Stomach (tissue), 19 donors: ENCODE measurements at places on chromosomes 12 and 14.

- no peaks in the 10 kb centered on the region for H3K4me1 ChIP-seq
- DNase-seq: no peak
- H3K27ac ChIP-seq: no peak overlapping the region
- no peak overlapping the region for H3K4me3 ChIP-seq
- H3K27me3 ChIP-seq: no peaks in the 10 kb centered on the region
Measured at GRCh38 chr12:86712425-86712843, 456.2 kb upstream of the MGAT4C start.

GRCh38 chr12:55969356-55969755, 2.7 kb downstream of the CDK2 start:
- no peak overlapping the region for H3K27ac ChIP-seq
- peaks cover 16% of the 10 kb centered on the region for H3K36me3 ChIP-seq
- no peaks in the 10 kb centered on the region for H3K27me3 ChIP-seq
- no peak overlapping the region for H3K4me3 ChIP-seq
- no peak for DNase-seq

GRCh38 chr14:58566979-58567378, 70.8 kb upstream of the DACT1 start:
- H3K4me3 ChIP-seq: no peak overlapping the region
- H3K4me1 ChIP-seq: no peaks in the 10 kb centered on the region
- H3K36me3 ChIP-seq: no peaks in the 10 kb centered on the region
- no peak overlapping the region for H3K27ac ChIP-seq
- H3K27me3 ChIP-seq: no peaks in the 10 kb centered on the region

DNA sequence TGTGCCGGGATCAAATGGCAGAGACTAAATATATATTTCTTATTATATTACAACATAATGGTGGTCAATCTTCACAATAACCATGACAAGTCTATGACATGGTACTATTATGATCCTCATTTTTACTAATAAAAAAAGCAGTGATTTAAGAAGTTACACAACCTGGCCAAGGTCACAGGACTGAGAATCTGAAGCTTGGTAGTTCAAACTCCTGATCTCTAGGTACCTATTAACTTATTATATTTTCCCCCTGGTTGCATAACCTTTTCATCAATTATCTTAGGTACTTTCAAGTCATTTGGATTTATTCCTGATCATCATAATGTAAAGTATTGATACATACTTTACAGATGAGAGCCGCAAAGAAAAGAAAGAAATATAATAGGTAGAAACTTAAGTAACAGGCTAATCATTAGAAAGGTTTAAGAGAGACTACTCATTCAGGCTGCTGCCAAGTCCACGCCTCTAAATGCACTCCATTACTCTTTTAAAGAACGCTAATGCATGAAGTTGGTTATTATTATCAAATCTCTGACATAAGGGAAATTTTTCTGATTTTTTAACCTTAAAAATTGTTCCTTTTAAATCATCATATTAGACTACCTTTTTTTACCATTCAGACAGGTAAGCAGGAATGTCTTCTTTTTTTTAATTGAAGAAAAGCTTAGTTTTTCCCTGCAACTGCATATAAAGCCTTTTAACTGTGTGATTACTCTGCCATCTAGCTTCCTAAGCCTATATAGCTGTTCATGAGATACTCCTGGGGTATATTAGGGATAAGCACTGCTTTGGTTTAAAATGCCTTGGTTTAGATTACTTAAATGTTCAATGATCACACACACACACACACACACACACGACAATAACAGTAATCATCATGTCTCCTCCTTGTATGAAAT, 35.6 kb downstream of the RPS29 start:
- no peak overlapping the region for H3K4me3 ChIP-seq
- no peaks in the 10 kb centered on the region for H3K36me3 ChIP-seq
- no peak overlapping the region for H3K27ac ChIP-seq
- no peaks in the 10 kb centered on the region for H3K27me3 ChIP-seq
- peak; percentile 20 for DNase-seq
- H3K4me1 ChIP-seq: no peaks in the 10 kb centered on the region

GRCh38 chr14:71698027-71698426, 234.2 kb upstream of the RGS6 start:
- peaks cover 21% of the 10 kb centered on the region for H3K36me3 ChIP-seq
- no peak for DNase-seq
- H3K27ac ChIP-seq: no peak overlapping the region

DNA sequence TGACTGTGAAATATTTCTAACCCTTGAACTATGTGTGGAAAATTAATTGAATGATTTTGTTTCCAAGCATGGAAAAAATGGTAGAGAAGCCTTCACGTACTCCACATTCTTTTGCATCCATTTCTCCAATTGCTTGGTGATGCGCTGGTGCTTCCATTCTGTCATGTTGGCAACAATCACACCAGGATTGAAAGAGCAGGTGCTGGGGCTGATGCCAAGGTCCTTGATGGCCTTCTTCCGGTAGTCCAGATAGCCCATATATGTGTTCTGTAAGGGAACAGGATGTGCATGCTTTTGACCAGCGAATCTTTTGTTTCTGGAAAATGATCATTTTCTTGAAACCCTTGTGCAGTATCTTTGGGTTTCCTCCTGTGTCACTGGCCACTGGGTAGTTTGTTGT, 28.6 kb downstream of the TDG start:
- H3K4me3 ChIP-seq: no peak overlapping the region
- no peaks in the 10 kb centered on the region for H3K27me3 ChIP-seq
- no peaks in the 10 kb centered on the region for H3K4me1 ChIP-seq
- no peak overlapping the region for H3K27ac ChIP-seq
- H3K36me3 ChIP-seq: peaks cover 17% of the 10 kb centered on the region

GRCh38 chr14:62018606-62019005, 256.4 kb downstream of the SNAPC1 start:
- H3K4me1 ChIP-seq: no peaks in the 10 kb centered on the region
- DNase-seq: no peak
- no peak overlapping the region for H3K27ac ChIP-seq
- H3K27me3 ChIP-seq: no peaks in the 10 kb centered on the region

DNA sequence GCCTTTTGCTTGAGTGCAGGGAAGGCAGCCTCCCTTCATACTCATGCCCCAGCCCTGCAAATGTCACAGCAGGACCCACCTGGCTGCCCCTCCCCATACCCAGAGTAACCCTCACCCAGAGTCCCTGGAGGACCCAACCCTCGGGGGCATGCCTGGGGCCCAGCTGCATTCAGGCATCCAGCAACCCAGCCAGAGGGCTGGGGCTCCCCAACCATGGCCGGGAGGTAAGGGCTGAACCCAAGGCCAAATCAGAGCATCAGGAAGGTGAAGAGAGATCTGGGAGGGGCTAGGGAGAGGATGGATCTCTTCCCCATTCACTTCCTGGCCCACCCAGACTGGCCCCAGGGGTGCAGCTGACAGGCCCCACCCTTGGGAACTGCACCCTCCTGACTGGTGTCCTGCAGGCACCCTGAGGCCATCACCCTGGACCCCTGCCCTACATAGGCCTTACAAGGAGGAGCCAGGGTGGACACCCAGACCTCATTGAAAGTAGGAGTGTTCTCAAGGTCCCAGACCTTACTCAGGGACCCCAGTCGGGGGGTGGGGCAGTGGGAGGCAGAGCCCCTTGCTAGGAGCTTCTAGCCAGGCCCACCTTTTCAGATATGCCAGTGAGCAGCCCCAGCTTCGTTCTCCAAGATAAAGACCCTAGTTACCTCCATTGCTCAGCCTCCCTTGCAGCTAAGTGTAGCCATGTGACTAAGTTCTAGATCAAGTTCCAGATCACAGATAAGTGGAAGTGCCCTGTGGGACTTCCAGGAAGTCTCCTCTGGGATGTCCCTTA, 849 bp upstream of the PLD4 start:
- H3K27me3 ChIP-seq: peaks cover 24% of the 10 kb centered on the region
- H3K4me1 ChIP-seq: peaks cover 10% of the 10 kb centered on the region
- no peak overlapping the region for H3K4me3 ChIP-seq
- no peak for DNase-seq

GRCh38 chr14:66650491-66650911, 142.6 kb downstream of the GPHN start:
- peaks cover 7% of the 10 kb centered on the region for H3K4me1 ChIP-seq
- no peaks in the 10 kb centered on the region for H3K36me3 ChIP-seq
- no peaks in the 10 kb centered on the region for H3K27me3 ChIP-seq
- DNase-seq: no peak

GRCh38 chr12:115375186-115375991, 691.4 kb upstream of the TBX3 start:
- H3K4me3 ChIP-seq: no peak overlapping the region
- no peaks in the 10 kb centered on the region for H3K36me3 ChIP-seq
- DNase-seq: peak; percentile 69

- no peaks in the 10 kb centered on the region for H3K4me1 ChIP-seq
- H3K4me3 ChIP-seq: no peak overlapping the region
- peaks cover 24% of the 10 kb centered on the region for H3K36me3 ChIP-seq
- DNase-seq: no peak
Measured at GRCh38 chr14:50335989-50336824, 24.1 kb downstream of the DMAC2L start.

DNA sequence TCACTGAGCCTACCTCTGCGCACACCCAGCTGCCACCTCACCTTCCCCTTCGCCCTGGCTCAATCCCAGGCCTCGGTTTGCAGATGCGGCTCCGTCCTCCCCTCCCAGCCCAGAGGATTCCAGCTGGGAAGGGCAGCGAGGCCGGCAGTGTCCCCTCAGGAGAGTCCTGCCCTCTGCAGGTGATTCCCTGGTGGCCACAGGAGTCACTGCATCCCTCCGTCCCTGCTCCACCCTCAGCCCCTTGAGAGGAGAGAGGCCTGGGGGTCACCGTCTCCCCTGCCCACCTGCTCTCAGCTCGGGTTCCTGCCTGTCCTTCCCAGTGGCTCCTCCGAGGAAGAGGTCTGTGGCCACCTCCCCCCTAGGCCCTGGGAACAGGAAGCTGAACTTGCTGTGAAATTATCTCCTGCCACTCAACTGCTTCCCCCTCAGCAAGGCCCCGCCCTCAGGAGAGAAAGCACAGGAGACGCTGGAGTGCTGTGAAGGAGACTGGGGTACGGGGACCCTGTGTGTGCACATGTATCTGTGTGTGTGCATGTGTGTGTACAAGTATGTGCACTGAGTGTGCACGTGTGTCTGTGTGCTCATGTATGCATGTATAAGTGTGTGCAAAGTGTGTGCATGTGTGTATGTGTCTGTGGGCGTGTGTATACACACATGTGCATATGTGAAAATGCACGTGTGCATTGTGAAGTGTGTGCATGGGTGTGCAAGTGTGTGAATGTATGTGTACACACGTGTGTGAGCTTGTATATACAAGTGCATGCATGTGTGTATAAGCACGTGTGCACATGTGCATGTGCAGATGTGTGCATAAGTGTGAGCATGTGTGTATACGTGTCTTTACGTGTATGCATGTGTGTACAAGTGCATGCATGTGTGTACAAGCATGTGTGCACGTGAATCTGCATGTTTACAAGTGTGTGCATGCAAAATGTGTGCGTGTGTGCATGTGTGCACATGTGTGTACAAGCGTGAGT, 13.2 kb upstream of the GALNT9 start:
- peaks cover 13% of the 10 kb centered on the region for H3K4me1 ChIP-seq
- no peaks in the 10 kb centered on the region for H3K36me3 ChIP-seq
- no peak overlapping the region for H3K27ac ChIP-seq

DNA sequence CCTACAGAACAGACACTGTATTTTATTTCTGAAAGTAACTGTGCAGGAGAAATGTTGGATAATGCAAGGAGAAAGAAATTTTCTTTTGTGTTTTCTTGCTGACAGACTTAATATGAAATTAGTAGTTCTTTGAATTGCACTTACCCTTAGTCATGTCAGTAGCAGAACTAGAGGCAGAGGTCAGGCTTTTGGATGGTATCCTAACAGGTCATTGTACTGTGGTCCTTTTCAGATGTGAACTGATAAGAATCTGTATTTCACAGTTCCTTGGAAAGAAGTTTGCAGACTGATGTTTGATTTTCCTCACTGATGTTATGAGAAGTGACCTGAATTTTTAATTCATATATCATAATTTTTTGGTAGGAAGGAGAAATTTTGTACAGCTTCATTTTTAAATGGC, 46.0 kb downstream of the VRK1 start:
- no peak for DNase-seq
- H3K4me1 ChIP-seq: no peaks in the 10 kb centered on the region
- no peak overlapping the region for H3K27ac ChIP-seq
- H3K27me3 ChIP-seq: no peaks in the 10 kb centered on the region
- H3K4me3 ChIP-seq: no peak overlapping the region
- H3K36me3 ChIP-seq: peaks cover 13% of the 10 kb centered on the region

DNA sequence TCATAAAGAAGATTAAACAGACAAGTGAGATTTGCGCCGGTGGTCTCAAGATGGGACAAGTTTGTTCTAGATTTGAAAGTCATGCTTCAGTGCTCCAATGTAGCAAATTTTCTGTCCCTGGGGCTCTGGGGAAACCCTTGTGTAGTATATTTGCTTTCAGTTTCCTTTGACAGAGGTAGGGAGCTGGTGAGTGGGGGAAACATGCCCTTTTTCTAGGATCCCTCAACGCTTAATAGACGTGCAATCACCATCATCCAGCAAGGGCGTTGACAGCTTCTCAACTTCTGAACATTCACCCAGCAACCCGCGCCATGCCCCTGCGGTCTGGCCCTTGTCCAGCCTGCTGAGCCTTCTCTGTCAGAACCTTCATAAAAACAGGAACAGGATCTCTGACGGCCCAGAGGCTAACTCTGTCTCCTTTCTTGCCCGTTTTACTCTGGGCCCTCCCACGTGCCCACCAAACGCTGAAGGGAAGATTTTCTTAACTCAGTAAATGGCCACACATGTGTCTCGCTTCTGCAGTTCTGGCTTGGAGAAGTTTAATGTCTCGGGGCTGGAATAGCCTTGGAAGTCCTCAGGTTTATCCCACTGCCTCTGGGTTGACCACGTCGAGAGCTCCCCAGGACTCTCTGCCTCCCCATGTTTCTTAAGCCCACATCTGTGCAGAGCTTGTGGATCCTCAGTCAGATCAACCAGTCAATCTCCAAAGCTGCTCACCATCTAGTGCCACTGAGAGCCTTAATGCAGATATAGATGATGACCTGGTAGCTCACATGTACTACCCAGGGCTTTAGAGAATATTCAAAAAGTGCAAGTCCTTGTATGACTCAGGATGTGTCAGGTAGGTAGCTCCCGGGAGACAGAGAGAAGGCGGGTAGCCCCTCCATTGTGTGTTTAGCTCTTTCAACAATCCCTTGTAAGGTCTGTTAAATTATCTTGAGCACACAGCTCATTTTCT, 58.1 kb upstream of the CCND2 start:
- H3K4me3 ChIP-seq: no peak overlapping the region
- H3K27ac ChIP-seq: peak overlapping the region; percentile 9
- H3K4me1 ChIP-seq: no peaks in the 10 kb centered on the region

GRCh38 chr14:34750670-34751069, 36.3 kb upstream of the CFL2 start:
- no peak overlapping the region for H3K27ac ChIP-seq
- H3K4me3 ChIP-seq: no peak overlapping the region
- DNase-seq: no peak
- no peaks in the 10 kb centered on the region for H3K4me1 ChIP-seq

DNA sequence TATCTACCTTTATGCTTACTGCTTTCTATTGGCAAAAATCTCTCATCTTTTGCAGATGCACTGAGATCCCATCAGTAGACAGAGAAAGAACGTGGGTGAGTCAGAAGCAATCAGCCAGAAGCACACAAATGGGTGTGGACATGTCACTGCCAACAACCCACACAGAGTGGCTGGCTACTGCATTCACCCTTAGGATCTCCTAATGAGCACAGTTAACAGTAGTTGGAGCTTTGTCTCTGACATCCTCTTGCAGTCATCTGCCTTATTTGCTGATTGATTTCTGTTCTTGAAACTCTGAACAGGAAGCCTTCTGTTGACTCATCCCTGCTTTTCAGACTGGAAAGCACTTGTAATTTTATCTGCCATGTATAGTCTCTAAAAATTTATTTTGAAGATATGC, 117.2 kb downstream of the RGS6 start:
- H3K27ac ChIP-seq: no peak overlapping the region
- H3K27me3 ChIP-seq: no peaks in the 10 kb centered on the region
- no peaks in the 10 kb centered on the region for H3K36me3 ChIP-seq
